OCI-LY7 (cell line): ENCODE measurements at places on chromosomes 11 and 22. TPM values are rescaled to one million over a fixed set of nuclear protein-coding genes. Genes with fewer than 3 reads are reported as not detected.
A peak's percentile ranks its signal among the peaks of the same experiment; 100 is the strongest.

GRCh38 chr11:41612415-41612814 is 153.0 kb upstream of the LRRC4C start:
- DNase-seq, result no peak

- DNase-seq, result no peak
These were observed 470.0 kb downstream of the BUD13 start for GRCh38 chr11:116302756-116303155.

GRCh38 chr11:31437742-31438435 is 68.2 kb downstream of the DNAJC24 start:
- DNase-seq, result no peak

- DNase-seq, result peak; percentile 69
These were observed at the start of gene CPT1A for GRCh38 chr11:68841718-68842426. CPT1A (minus strand) TSS chr11:68841916; CDS start chr11:68815474, 26,442 bp downstream.

OR52M1 gene
- total RNA-seq, result not detected in 2 replicates

DNA sequence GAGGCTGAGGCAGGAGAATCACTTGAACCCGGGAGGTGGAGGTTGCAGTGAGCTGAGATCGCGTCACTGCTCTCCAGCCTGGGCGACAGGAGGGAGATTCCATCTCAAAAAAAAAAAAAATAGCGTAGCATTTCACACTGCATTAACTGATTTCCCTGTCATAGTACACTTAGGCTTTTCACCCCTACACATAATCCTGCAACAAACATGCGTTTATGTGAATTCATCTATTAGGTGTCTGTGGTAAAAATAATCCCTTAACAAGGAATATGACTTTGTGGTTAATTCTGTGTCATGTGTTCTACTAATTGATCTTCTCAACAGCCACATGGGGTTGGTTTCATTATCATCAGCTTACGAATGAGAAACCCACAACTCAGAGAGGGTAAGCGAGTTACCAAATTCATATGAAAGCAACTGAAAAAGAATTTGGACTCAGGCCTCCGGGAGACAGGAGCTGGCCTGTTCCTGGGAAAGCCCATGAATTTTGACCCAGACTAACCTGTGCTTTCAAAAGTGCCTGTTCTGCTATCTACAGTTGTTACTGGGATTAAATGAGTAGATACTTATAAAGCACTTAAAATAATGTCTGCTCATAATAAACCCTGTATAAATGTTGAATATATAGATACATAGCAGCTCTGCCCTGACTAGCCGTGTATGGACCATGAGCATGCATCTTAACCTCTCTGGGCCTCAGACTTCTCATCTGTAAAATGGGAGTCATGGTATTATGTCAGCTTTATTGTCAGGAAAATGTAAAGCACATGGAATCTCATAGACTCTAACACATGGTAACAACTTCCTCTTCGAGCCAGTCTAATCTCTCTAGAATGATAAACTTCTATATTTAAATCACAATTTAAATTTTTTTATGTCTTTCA is 36.6 kb downstream of the KCNJ1 start:
- no peak for DNase-seq

- DNase-seq, result no peak
These were observed 4.3 kb downstream of the ARHGEF12 start for GRCh38 chr11:120340529-120340928.
